ENCODE measurements at places on chromosomes 3 and 15.
A peak's percentile ranks its signal among the peaks of the same experiment; 100 is the strongest.

- DNase-seq: no peak
Observed at GRCh38 chr3:99356696-99357095, 281.7 kb upstream of the COL8A1 start.

GRCh38 chr15:97200161-97200560, 760.3 kb upstream of the ARRDC4 start:
- DNase-seq: no peak

DNA sequence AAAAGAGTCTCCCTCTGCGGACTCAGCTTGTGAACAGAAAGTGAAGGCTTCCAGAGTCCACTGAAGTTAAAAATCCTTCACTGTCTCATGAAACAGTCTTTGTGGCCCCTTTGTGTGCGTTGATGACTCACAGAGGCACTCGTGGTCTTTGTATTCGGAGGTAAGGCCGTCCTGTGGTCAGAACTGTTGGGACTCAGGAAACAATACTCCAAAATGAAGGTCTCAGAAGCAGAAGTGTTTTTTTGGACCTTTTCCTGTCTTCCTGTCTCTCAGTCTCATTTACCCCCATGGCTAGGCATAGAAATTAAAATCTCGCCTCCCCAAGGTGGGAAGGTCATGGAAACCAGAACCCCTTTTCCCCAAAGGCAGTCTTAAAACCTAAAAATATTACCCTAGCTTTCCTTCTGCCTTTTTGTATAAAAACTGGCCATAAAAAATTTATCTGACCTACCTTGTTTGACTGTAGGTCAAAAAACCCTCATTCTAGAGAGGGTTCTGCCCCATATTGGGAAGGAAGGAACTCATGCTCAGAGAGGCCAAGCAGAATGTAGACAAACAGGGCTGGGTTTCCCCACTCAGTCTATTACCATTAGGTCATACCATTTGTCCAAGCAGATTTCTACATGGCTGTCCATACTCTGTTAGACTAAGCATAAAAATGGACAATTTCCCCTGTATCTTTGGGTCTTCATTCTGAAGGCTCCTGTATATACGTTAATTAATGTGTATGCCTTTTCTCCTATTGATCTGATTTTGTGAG, 19.1 kb upstream of the EPB42 start:
- no peak for DNase-seq

DNA sequence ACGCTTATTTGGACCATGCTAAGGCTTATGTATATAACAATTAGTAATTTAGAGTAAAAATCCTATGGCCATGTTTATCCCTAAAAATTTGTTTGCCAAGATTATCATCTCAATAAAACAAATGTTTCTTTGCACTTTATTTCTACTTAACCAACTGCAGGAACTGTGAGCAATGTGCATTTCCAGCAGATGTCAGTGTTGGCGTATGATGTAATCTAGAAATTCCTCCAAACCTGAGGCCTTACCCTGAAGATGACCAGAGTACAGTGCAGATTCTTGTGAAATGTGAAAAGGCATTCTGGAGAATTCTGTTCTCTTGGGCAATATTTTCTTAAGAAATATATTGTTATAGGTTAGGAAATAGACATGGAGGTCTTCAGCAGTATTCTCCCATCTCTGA, 205.9 kb downstream of the MBNL1 start:
- DNase-seq: no peak

DNA sequence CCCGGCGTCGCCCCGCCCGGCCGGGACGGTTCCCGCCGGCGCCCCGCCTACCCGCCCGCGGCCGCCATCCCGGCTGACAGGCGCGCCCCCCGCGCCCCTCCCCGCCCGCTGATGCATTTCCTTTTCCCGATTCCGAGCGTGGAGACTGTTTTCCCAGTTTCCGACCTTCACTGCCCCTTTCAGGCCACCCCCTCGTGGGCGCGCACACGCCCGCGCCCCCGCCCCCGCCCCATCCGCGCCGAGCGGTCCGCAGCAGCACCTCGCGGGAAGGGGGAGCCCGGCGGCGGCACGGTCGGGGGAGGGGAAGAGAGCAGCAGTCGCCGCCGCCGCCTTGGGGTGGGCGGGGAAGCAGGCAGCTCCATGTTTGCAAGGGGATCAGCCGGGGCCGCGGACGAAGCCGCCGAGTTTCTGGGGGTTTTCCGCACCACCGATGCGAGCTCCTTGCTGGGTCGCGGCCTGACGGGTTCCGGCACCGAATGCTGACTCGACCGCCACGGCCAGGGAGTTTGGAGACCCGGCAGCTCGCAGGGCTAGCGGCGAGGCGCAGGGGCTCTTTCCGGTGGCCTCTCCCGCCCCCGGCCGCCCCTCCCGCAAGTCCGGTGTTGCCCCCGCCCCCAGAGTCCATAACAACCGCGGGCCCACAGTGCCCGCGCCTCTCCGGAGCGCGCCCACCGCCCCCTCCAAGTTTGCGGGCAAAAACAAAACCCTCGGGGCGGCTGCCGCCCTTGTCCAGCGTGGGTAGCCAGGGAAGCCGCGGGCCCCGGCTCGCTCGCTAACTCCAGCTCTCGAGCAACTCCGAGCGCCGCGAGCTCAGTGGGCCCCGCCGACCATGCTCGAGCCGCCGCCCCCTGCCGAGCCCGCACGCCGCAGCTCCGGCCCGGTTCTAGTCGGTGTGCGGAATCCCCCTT, 3.2 kb upstream of the SIN3A start:
- DNase-seq: peak; percentile 62

- DNase-seq: no peak
Observed at GRCh38 chr3:12478326-12478725, 6.0 kb upstream of the TSEN2 start.

DNA sequence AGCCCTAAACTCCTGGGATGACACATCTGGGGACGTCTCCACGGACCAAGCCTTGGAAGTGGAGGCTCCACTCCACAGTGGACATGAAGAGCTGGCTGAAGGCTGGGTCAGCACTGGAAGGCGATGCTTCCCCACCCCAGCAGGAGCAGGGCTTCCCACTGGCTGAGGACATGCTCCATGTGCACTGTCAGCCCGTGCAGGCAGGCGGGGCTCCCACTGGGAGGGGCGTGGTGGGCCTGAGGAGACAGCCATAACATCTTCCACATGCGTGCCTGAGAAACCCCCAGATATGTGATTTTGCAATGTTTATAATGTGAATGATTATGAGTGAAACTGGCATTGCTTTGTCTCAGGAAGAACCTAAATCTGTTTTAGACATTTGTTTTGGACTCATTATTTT, 231.3 kb downstream of the KLF13 start:
- no peak for DNase-seq

DNA sequence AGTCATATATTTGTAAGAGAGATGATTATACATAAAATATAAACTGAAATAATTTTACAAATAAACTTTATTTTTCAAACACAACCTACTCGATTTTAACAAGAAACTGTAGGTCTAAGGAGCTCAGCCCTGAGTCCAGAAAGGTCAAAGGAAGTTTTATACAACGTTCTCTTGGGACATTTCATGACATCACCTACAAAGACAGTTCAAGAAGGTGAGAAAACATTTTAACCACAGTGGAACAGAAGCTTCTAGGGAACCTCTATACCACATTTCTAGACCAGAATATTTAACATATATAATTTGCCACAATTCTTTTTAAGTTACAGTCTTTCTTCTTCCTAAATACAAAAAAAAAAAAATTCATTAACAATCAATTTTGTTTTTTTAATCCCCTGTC, 40.1 kb downstream of the CBLB start:
- DNase-seq: no peak

DNA sequence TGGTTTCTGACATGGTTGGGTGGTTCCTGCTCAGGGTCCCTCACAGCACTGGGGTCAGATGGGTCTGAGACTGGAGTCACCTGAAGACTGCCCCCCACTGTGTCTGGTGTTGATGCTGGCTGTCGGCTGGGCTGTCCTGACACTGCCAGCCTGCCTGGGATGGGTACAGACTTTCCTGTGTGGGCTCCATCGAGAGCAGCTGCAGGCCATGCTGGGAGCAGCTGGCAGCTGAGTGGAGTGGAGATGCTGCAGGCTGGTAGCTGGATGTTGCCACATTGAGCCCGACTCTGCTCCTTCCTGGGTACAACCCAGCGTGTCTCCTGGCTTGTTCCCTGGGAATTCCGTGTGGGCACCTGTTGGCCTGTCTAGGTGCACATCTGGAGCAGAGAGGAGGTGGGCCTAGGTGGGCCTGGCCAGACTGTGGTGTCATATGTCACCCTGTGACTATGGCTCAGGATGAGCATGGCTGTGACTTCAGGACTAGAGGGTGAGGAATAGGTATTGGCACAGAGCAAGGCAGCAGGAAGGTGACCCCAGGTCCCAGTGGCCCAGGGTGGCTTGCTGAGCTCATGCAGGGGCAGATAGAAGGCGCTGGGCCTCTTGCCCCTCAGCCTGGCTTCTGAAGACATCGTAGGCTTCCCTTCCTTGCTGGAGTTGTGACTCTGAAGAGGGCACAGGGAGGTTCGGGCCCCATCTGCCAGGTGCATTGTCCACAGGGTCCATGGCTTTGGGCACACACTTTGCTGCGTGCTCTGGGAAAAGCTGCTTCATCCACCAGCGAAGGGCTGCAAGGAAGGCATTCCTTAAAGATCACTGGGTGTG, 40.0 kb upstream of the PRR23E start:
- no peak for DNase-seq

Data from activated T-helper 1 cell treated with anti-CD3 and anti-CD28 coated beads, Interleukin-2, amount 50 U/mL, for 16 hours (primary cell).